ENCODE measurements at places on chromosomes 7 and 10.

DNA sequence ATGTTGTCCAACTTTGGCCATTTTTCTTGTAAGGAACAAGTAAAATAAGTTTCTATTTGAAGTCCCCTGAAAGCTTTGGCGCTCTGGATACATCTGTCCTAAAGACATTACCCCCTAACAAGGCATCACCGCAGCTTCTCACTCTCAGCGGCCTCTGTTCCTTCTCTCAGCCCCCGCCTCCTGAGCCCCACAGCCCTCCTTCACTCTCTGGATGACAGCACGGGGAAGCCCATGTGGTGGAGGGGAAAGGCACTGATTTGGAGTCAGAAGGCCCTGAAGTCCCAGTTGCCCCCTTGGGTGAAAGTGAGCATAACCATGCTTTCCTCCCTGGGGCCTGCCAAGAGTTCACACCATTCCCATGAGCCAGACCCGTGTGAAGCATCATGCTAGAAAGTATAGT is 4.6 kb downstream of the H2BK1 start:
- no peak for DNase-seq

DNA sequence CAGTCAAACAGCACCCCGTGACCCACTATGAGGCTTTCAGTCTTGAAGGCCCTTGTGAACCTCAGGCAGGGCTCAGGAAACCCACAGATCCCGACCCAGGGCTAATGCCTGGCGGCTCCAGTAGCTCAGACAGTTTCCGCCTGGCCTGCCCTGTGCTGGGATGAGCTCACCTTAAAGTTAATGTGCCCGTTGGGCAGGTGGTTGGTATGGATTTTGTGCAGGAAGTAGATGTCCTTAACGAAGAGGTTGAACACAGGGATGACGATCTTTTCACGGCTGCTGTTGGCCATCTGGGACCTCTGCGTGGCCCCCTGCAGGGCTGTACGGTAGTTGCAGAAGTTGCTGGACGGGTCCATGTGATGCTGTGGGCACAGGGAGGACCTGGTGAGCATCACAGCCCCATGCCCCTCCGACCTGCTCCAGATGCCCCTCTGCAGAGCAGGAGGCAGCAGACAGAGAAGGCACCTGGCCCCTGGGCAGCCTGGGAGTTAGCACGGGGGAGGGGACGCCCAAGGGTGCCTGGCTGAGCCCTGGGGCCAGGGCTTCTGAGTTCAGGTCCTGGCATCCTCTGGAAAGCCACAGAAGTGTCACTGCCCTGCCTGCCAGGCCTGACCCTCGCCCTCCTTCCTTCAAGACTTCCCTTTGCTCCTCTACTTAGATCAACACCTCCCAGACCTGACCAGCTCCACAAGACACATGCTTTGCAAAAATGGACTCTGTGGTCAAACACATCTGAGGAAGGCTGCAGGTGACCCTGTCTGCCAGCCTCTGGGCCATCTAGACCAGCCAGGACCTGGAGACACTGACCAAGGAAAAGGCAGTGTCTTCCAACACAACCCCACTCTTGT is 59.8 kb downstream of the CSGALNACT2 start:
- no peak for DNase-seq

DNA sequence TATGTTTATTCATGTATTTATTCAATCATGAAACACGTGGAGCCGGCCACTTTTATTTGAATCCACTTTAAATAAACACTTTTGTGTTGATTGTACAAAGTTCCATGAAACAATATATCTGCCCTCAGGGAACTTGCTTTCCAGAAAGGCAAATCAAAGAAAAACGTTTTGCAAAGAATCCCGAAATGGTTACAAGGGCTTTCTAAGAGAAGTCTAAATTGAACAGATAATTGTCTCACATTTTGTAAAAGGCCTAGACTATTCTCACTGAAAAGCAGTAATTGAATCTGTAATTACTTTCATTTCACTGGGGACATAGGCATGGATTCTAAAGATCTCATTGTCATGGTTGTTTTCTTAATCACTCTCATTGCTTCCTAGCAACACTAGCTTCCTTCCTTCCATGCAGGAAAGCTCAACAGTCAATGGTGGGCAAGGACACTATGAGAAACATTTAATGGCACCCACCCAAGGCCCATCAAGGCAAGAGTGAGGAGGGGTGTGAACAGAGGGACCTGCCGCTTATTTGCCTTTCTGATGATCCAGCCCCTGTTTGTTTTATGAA is 622.4 kb upstream of the C7orf33 start:
- no peak for DNase-seq

- no peak for DNase-seq
Observed at GRCh38 chr7:112743811-112744210, 46.4 kb downstream of the TMEM168 start.

DNA sequence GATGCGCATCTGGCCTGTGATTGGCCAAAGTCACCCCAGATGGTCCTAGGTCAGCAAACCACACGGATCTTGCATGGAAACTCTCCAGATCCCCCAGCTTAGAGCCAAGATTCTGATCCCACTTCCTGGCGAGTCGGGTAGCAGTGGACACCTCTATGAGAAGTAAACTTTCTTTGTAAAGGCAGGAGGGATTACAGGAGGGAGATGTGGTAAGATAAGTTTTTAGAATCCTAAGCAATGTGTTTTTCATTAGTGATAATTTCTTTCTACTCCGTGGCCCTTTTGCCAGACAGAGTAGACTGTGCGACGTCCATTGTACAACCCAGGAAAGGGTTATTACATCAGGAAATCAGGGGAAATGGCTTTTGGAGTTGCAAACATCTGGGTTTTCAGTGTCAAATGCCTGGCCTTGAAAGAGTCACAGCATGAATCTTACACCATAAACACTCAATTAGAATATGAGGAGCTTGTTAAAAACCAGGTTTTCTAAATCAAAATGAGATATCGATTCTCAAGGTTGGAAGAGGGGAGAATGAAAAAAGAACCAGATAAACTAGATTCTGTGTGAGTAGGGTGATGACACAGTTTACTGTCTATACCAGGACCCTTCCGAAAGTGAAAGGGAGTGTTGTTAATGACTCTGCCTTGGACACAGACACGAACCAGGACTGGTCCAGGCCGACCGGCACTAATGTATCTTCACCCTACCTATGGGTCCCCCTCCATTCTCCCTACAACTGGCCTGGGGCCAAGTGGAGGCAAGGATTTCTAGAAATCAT is 61.9 kb upstream of the WAC start:
- no peak for DNase-seq

DNA sequence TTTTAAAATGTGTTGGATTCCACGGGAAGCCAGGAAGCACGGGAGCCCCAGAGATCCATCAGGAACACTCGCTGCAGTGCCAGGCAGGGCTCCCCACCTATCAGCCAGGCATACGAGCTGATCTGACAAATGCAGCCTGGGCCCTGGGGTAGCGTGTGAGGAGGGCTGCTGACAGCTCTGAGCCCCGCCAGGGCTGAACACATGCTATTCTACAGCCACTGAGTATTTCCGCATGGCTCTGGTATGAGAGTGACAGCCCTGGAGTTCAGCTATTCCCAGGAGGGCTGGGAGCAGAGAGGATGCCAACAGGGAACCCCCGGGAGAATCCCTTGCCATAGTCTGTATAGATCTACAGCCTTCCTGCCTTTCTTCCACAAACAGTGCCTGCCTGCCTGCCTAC is 237.3 kb upstream of the ZMIZ1 start:
- no peak for DNase-seq

DNA sequence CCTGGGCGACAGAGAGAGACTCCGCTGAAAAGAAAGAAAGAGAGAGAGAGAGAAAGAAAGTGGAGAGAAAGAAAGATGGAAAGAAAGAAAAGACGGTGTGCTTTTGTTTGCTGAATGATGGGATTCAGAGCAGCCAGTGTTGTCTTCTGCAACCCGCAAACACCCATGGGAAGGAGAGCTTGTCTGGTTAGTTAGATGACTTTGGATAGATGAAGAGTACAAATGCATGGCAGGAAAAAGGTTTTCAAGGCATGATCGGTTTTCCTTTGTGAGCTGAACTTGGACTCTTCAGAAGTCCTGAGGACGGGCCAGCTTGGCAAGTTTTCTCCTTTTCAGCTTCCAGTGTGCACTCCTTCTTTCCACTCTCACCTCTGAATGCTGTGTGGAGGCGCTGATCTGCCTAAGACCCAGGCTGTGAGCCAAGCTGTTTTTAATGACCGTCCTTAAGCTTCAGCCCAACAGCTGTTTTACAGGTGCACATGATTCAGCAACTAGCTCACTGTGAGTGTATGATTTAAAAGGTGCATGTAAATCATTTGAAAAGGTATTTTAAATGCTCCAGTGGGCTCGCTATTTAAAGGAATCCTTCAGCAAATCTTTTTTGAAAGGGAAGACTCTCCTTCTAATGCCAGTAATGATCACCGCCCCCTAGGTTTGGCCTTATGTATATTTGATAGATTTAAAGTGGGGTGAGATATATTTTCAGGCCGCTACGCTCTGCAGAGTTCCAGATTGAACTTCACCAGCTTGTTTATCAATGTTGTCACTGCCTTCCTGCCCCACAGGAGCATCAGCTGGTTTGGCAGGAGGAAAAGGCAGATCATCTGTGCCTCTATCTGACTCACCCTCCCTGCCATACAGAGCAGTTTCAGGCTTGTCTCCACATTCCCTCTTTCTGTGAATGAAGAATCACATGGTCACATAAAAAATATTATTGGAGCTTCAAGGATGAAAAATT is 115.0 kb downstream of the PLXDC2 start:
- DNase-seq = no peak

DNA sequence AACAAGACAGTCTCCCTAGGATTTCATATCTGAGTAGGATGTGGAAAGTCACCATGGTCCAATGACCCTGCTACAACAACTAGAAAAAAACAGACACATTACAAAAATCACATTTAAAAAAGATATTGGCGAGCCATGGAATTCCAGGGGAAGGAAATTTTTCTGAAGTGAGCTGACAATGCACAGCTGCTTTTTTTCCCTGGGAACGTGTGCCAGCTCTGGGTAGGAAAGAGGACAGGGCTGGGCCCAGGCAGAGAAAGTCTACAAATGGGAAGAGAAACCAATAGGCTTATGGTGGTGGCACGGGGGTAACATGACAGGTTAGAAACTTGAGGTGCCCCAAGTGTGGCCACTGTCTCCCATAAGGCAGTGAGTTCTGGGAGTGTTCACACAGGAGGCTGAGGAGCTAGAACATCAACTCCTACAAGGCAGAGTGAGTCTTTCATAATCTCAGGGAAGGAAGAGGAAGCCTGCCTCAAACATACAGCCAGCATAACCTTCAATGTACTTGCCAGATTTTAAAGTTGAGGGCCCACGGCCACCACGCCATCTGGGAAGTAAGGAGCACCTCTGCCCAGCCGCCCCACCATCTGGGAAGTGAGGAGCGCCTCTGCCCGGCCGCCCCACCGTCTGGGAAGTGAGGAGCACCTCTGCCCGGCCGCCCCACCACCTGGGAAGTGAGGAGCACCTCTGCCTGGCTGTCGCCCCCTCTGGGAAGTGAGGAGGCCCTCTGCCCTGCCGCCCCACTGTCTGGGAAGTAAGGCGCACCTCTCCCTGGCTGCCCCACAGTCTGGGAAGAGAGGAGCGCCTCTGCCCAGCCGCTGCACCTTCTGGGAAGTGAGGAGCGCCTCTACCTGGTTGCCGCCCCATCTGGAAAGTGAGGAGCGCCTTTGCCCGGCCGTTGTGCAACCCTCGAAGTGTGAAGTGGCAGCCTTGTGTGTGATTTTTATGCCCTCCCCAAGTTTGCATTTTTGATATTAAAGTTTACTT is 5.9 kb downstream of the FBXL13 start:
- no peak for DNase-seq

DNA sequence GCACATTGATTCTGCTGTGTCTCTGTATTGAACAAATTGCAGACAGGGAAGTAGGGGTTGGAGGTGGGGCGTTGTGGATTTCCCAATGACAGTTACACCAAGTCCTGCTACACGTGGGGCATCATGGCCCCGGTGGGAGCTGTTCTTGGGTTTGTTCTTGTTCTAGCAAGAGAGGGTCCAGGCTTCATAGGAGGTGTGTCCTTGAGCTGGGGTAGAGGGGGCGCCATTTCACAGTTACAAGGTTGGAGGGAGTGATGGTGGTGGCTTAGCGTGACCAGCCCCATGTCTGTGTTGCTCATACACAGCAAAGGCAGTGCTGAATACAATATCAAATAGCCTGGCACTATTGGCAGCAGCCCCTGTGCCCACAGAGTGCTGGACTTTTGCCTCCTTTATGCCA is 15.7 kb downstream of the SH2D4B start:
- DNase-seq = no peak

DNA sequence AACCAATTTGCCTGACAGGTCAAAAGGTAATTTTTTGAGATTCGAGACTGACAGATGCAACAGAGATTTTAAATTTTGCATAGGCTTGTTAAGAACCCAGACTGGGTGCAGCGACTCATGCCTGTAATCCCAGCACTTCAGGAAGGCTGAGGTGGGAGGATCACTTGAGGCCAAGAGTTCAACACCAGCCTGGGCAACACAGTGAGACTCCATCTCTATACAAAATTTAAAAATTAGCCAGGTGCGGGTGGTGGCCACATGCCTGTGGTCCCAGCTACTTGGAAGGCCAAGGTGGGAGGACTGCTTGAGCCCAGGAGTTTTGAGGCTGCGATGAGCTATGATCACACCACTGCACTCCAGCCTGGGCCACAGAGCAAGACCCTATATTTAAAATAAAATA is 34.6 kb downstream of the AMZ1 start:
- DNase-seq = no peak

- no peak for DNase-seq
Observed at GRCh38 chr10:120382360-120382759, 74.7 kb upstream of the PLPP4 start.

- DNase-seq = no peak
Observed at GRCh38 chr7:143015084-143015483, 11.8 kb downstream of the OR9A2 start.

DNA sequence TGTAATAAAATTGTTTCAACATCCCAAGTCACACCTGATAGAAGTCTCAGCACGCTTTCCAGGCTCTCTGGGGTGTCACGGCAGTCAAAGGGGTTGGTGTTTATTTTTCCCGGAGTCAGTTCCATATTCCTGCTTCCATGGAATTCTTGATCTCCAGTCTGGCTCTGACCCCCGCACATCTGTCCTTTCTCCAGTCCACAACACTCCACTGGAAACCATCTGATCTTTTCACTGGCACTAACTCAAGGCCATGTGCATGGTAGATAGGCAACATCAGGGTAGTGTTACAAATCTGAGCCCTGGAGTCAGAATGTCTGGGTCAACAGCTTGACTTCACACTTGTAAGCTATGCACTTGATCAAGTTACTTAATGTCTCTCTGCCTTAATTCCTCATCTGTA is 176.2 kb downstream of the WDR11 start:
- DNase-seq = no peak

GRCh38 chr10:52491246-52491995 is 177.3 kb downstream of the DKK1 start:
- DNase-seq = no peak
